ENCODE measurements at places on chromosomes 2 and 18. TPM values are rescaled to one million over a fixed set of nuclear protein-coding genes. Genes with fewer than 3 reads are reported as not detected.

DNA sequence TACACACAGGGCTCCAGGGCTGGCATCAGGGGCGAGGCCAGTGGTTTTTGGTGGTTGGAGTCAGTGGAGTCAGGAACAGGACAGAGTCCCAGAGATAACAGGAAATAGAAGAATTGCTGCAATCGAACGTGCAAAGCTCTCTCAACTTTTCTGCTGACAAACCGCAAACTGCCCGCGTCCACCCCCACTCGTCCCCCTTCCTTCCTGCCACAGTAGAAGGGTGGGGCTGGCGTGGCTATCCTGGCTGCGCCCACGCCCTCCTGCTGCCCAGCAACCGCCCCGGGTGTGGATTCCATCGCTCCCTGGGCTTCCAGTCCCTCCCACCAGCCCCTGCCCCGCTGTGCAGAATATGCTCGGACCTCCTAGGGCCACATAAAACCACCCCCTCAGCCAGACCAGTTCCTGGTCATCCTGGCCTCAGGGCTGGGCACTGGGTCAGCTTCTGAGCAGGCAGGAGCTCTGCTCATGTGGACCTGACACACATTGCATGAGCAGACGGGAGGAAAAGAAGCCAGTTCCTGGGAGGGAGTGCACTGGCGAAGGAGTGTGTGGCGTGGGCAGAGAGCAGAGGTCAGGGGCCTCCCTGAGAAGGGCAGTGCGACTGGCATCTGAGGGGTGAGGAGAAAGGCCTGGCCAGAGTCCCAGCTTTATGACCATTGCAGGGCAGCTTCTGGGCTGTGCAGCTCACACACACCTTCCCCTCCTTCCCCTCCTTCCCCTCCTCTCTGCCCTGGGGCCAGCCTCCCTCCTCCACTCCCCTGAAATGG lies 85.4 kb upstream of the ATG16L1 start:
- DNase-seq = no peak

DNA sequence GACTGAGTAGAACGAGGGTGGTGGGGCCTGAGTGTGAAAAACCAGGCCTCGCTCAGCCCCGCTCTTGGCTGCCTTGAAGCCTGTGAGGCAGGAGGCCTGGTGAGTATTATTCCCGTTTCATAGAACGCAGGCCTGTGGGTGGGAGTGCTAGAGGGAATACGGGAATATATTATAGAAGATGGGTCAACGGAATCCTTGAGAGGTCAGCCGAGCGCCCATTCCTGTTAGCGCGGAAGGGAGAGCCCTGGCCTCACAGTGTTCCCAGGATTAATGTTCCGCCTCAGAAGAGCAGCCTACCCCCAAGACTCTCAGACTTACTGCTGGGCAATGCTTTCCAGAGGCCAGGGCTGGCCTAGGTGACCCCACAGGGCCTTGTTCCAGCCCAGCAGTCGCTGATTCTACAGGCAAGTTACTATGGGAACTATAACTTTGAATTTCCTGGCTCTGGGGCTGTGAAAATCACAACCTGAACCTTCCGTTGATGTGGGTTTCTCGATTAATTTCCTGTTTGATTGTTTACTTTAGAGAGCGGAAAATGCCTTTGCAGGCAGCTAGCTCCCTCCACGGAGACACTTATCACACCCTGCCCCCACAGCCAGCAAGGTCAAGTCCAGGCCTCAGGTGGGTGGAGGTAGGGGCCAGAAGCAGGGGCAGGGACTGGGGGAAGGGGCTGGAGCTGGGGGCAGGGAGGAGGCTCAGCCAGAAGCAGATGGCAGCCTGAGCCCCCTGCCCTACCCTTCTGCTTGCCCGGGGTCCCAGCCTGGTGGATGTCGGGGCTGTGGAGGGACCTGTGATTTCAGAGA lies 108.3 kb downstream of the SMAD7 start:
- no peak for DNase-seq

Gene IL36RN
- total RNA-seq = 0.26 TPM

- DNase-seq = no peak
Measured at GRCh38 chr2:111062417-111062816, 58.3 kb upstream of the BCL2L11 start.

DNA sequence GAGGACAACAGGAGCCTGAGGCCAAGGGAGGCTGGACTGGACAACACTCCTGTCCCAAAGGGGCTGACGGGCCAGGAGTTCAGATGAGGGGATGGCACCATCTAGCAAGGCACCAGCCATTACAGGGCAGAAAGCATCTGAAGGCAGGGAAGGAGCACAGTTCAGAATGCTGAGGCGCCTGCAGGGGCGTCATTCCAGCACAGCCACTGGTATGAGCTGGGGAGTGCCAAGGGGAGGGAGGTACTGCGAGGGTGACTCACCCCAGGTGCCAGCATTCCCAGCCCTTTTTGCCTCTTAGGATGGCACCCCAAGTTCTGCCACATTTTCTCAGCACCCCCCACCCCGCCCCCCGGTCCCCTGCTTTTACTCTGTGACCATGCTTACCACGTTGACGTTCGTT lies 129.8 kb upstream of the EPAS1 start:
- no peak for DNase-seq

DNA sequence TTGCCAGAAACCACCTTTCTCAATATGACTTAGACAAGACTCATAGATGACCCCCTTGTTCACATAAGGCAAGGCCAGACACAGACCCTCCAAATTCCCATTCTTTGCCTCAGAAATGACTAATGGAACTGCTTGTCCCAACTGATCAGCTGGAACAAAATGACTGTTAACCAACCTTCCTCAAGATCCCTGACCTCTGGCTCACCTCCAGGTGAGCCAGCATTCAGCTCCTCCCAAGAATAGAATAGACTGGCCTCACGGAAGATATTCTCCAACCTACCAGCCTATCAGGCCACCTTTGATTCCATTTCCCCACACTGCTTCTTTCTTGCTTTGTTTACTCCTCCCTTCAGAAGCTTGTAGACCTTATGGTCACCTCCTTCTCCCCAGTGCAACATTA lies 195.7 kb upstream of the VWC2L start:
- DNase-seq = no peak

- DNase-seq = no peak
Measured at GRCh38 chr2:239882331-239882732, 142.8 kb downstream of the NDUFA10 start.

Gene STPG4
- not detected for total RNA-seq

GRCh38 chr2:206274434-206275311 lies at the start of gene ZDBF2:
ZDBF2 (plus strand) TSS chr2:206274663; CDS start chr2:206281850, 7,187 bp downstream.
- DNase-seq = peak; percentile 33

DNA sequence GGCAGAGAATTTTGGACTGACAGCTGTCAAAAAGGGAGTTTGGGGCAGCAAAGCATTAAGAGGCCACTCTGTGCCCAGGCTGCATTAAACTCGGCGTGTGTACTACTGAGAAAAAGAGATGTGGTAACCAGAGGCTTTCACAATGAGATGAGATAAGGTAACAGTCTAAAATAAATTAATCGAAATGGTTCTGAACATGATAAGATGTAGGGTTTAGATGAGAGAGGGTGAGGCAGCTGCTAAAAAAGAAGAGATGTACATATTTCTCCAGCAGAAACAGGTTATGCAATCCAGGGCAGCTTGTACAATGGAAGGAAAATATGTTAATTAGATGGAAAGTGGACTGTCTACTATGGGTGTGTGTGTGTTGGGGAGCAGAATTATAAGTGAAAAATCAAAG lies 39.2 kb upstream of the ACTR3 start:
- no peak for DNase-seq

DNA sequence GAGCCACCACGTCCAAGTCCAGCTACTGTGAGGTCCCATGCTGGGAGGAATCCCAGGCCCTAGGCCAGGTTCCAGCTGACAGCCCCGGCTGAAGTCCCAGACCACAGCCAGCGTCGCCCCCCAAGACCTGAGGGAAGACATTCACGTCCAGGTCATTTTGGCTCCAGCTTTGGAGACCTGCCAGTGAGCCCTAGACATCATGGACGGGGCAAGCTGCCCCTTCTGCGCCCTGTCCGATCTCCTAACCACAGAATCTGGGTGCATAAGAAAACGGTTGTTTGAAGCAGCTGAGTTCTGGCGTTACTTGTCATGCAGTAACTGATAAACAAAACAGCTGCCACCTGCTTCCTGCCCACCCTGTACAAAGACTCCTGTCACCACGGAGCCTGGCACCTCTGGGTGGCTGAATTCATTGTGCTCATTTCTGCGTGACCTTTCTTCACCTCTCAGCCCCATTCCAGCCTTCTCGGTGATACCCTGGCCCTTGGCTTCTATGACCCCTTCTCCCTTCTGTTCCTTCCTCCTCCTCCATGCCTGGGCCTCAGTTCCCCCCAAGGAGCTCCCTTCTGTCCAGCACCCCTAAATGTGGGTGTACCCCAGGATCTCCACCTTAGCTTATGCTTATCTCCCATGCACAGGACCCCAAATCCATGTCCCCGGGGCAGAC lies 72.6 kb upstream of the SMAD7 start:
- DNase-seq = no peak

DNA sequence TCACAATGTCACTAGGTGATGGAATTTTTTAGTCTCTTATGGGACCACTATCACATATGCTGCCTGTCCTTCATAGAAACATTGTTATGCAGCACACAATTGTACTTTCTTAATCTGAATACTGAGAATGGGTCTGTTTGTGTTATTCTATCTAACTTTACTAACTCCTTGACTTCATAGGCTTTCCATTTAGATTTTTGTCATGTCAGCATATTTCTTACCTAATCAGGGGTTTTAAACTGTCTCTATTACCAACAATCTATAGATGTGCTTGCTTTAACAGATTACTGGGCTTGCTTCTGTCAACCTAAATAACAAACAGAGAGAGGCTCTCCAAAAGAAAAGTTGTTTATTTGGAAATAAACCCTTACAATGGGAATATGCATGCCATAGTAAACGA lies 289.6 kb upstream of the ZNF804A start:
- no peak for DNase-seq

Gene DPYSL5
- 1.2 TPM for total RNA-seq

Gene CAMKMT
- total RNA-seq = 20.2 TPM

- no peak for DNase-seq
Measured at GRCh38 chr2:71578767-71579342, 125.5 kb downstream of the DYSF start.

Gene LCT
- not detected for total RNA-seq

Measured in urinary bladder (tissue), 4 donors.